Renal cortex interstitium (tissue), 15 donors: ENCODE measurements at places on chromosomes 1 and 21.

- DNase-seq: no peak
Observed at GRCh38 chr21:35086357-35086756, 37.3 kb upstream of the RUNX1 start.

GRCh38 chr1:167854184-167854583 is 59.8 kb downstream of the ADCY10 start:
- no peak for DNase-seq

GRCh38 chr21:28779914-28780313 is 212.8 kb downstream of the LTN1 start:
- DNase-seq: no peak

DNA sequence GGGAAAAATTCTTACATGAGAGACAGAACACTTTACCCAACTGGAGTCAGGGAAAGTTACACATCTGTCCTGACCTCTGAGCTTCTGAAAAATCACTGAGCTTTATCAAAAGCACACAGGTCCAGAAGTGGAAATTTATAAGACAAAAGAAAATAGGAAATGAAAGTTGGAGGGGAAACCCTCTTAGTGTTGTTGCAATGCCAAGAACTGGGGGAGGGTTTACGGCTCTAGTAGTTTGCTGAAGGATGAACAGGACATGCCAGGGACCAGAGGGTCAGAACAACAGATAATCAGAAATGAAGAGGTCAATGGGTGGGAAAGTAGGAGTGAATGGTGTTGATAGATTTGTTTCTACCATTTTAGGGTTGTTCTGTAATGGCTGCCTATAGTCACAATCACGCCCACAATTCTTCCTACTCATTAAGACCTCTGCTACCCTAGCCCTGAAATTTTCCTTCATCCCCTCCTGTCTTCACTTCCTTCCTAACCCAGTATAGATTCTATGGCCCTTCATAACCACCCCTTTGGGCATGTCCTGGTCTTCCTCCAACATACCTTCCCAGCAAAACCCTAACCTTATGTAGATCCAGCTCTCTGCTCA is 30.3 kb upstream of the FMOD start:
- DNase-seq: no peak

DNA sequence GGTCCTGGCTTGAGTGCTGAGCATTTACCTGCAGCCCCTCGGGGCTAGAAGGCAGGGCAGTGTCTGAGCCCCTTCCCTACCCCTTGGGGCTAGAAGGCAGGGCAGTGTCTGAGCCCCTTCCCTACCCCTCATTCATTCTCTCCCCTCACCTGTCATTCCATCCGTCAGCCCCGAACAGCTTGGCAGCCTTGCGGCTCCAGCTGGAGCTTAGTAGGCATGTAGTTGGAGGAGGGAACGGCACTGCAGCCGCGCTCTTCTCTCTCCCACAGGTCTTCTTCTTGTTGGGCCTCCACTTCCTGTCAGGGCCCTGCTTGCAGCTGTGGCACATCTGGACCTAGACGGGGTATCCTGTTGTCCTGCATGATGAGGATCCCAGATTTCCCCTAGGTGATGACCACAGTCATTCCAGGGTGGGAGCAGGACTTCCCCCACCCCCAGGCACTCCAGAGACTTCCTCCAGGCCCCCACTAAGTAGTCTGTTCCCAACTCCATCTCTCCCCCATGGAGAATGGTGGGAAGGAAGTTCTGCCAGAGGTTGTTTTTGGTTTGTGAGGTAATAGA is 22.2 kb downstream of the MAPKAPK2 start:
- DNase-seq: no peak

GRCh38 chr1:61753998-61754508 is 11.8 kb downstream of the PATJ start:
- DNase-seq: no peak

DNA sequence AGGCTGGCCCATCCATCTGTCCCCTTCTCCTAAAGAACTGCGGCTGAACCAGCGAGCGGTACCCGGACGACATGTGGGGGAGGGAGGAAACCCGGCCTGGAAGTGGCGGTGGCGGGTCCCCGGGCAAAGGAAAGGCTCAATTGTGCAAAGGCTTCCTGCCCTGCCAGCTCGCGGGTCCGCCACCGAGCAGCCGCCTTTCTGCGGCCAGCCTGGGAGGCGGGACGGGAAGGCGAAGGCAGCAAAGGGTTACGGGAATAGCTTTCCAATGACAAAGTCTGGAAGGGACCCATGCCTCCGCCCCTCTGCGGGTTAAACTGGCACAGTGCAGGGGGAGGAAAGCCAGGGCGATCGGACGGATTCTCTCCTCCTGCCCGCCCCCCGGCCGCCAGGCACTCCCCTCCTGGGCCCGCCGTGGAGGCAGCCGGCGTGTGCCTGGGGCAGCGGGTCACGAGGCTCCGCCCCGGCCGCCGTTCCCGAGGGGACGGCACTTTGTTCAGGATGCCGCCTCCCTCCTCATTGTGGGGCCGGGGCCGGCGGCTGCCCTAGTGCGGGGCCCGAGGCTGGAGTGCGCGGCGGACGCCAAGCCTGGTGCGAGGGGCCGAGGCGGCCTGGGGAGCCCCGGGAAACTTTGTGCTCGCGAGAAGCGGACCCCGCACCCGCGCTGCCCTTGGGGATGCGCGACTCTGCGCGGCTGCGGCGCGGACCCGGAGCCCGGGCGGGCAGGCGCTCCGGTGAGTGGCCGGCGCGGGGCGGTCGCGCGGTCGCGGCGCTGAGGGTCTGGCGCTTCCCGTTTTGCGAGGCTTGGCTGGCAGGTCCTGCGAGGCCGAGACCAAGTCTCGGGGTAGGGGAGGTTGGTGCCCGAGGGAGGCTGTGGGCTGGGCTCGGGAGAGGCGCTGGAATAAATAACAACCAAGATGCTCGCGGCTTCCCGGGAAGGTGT is at the start of gene NAV1:
Gene NAV1 (plus strand): TSS at position 516 of the 940 bp plus-strand sequence. CDS start 83,758 bp downstream, outside the sequence.
- no peak for DNase-seq

DNA sequence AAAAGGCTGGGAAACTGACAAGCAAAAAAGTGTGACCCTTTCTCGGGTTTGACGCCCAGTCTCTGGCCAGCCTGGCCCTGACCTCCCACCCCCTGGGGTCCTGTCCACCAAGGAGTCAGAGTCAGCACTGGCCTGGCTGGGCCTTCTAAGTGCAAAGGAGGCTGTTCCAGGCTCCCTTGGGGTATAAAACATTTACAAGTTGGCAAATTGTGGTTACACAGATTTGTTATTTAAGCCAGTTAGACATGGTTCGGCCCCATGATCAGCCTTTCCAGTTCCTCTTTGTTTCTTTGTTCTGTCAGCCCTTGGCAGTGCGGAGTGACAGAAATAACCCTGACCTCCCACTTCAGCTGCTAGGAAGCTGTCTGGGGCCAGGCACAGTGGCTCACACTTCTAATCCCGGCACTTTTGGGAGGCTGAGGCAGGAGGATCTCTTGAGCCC is 161.6 kb upstream of the RAB4A start:
- DNase-seq: no peak

DNA sequence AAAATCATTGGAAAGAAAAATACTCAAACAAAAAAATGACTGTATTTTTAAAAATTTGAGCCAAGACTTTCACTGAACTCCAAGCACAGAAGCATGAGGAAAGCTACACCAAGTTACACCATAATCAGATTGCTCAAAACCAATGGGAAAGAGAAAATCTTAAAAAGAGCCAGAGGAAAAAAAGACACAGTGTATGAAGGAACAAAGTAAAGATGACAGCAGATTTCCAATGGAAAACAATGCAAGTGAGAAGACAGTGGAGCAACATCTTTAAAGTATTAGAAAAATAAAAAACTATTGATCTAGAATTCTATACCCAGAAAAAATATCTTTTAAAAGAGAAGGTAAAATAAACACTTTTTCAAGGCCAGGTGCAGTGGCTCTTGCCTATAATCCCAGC is 147.8 kb upstream of the ZBTB40 start:
- DNase-seq: no peak

DNA sequence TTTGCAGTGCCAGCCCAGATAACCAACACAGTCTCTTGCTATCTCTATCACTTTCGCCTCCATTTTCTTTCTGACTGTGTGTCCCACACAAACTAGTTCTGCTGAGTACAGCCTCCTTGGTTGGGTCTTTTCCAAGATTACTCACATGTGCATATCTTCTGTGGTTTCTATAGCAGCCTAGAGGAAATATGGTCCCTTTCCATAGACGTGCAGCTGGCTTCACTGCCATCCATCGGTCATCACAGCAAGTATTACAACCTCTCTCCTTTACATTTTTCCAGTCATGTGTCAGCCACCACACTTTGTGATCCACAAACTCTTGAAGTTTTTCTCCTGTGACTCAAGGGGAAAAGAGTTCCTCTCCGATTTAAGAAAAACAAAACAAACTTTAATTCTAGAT is 893.4 kb upstream of the ADGRL4 start:
- no peak for DNase-seq

GRCh38 chr1:184366997-184367396 is 19.8 kb upstream of the C1orf21 start:
- no peak for DNase-seq

DNA sequence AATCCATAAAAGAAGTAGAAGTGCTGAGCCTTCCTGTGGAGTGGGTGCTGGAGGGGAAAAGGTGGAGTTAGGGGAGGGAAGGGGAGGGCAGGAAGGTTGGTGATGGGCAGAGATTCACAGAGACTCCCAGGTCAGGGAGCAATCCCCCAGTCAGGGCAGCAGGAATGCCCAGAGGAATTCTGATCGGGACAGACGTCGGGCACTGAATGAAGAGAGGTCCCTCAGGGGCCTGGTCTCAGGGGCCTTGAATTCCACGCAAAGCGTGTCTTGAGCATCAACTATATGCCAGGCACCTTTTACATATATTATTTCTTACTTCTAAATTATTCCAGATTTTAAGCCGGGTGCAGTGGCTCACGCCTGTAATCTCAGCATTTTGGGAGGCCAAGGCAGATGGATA is 7.2 kb upstream of the PADI1 start:
- DNase-seq: no peak

- DNase-seq: peak; percentile 39
Observed at GRCh38 chr1:167401260-167401873, 117.0 kb downstream of the CD247 start.

DNA sequence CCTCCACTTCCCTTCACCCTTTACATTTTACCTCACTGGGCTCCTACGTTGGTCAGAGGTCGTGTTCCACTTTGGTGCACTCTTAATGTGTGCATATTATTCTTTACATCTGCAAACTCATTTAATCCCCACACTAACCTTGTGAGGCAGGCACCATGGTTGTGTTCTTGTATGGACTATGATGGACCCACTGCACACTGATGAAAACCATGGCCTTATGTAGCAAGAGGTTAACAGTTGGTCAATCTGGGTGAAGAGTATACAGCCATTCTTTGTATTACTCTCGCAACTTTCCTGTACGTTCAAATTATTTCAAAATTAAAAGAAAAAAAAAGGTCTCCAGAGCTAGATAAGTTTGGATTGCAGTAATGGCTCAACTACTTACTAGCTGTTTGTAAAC is 78.5 kb downstream of the RUNX1 start:
- no peak for DNase-seq

DNA sequence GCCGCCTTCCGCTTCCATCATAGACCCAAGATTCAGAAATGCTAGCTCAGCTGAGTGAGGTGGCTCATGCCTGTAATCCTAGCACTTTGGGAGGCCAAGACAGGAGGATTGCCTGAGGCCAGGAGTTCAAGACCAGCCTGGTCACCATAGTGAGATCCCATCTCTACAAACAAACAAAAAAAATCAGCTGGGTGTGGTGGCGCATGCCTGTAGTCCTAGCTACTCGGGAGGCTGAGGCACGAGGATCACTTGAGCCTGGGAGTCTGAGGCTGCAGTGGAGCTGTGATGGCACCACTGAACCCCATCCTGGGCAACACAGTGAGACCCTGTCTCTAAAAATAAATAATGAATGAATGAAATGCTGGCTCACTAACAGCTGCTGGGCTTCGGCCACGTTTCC is 39.7 kb downstream of the TOMM20 start:
- DNase-seq: no peak

DNA sequence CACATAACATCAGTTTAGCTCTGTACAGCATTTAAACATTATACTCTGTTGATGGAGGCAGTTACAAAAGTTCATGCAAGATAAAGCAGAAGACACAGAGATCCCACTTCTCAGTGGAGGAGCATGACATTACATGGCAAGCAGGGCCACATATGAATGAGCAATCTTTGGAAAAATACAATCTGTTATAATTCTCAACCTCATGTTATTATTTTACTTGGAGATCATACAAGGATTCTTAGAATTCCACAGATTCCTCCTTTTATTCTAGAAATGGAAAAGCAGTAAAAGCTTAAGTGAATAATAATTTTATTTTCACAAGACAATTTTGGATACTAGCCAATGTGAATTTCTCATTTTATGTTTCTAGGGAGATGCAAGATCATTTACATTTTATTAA is 66.6 kb downstream of the IFI44 start:
- no peak for DNase-seq

GRCh38 chr1:162708286-162708685 is 76.0 kb downstream of the DDR2 start:
- no peak for DNase-seq

DNA sequence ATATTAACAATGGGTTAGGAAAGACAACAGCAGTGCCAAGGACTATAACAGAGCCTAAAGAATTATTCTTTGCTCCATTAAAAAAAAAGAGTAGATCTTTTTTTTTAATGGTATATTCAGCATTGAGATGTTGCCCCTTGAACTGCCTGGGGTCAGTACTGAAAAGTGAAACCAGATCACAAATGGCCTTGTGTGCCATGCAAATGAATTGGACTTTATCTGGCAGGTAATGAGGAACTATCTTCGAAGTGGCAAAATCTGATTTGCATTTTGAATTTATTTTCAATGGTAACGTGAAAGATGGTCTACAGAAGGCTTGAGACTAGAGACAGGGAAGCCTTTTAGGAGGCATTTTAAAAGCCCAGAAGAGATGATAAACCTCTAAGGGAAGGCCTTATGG is 21.4 kb upstream of the PKN2 start:
- DNase-seq: no peak

- no peak for DNase-seq
Observed at GRCh38 chr1:230760360-230760827, 13.2 kb downstream of the CAPN9 start.

DNA sequence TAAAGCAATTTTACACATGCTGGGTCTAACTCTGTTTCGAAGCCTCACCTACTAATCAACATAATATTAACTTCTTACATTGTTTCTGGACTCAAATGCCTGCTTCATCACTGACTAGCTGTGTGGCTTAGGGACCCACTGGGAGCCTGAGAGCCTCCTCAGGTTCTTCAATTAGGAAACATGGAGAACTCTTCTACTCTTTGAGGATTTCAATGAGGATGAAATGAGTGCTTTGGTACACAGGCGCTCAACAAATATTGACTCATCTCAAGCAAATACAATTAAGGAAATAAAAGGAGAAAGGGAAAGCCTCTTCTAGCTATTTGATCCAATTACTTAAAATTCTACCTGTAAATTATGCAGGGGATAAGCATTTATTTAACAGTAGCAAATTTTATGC is 84.4 kb upstream of the JAK1 start:
- no peak for DNase-seq
